Fibroblast of skin of abdomen (primary cell): ENCODE measurements at places on chromosomes 11 and 22.

GRCh38 chr11:11149671-11150459 lies 203.2 kb downstream of the CSNK2A3 start:
- DNase-seq, result no peak

DNA sequence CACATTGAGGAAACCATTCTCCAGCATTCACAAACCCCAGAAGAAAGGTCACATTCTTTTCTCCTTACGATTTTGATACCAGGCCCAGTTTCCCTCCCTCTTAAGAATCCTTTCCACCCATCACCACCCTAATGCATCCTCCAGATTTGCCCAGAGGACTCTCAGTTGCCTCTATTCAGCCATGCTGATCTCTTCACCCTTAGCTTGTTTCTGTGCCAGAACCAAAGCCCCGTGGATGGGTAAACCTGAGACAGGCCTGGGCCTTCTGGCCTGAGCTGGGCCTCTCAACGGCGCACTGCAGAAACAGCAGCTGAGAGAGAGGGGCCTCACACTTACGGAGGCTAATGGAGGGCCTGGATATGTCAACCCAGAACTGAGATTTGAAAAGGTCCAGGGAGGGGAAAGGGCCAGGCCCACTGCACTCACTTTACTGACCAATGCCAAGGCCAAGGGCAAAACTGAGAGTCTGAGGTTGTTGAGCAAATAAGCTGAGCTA lies 32.2 kb upstream of the OAF start:
- no peak for DNase-seq

DNA sequence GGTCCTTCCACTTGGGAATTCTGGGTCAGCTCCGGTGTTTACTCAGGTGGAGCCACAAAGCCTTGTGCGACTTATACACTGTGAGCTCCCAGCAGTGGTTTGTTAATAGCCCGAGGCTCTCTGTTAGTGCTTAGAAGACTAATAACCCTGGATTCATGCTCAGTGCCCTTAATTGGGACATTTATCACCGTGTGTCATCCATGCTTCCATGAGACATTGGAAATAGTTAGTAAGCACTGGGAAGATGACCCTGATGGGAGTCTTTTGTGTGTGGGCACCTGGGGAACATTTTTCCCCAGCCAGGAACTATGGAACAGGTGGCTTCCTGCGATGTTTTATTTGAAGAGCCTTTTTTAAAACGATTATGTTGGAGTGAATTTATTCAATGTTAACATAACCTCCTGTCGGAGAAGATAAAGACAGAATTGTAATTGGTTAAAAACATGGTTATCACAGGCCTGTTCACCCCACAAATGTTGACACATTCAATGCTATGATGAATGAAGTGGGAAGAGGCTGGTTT lies 188.9 kb downstream of the MYO18B start:
- no peak for DNase-seq

GRCh38 chr11:33598426-33599069 lies 102.1 kb downstream of the C11orf91 start:
- no peak for DNase-seq

GRCh38 chr11:63919267-63920125 lies 2.5 kb upstream of the RCOR2 start:
- DNase-seq, result peak; percentile 48

DNA sequence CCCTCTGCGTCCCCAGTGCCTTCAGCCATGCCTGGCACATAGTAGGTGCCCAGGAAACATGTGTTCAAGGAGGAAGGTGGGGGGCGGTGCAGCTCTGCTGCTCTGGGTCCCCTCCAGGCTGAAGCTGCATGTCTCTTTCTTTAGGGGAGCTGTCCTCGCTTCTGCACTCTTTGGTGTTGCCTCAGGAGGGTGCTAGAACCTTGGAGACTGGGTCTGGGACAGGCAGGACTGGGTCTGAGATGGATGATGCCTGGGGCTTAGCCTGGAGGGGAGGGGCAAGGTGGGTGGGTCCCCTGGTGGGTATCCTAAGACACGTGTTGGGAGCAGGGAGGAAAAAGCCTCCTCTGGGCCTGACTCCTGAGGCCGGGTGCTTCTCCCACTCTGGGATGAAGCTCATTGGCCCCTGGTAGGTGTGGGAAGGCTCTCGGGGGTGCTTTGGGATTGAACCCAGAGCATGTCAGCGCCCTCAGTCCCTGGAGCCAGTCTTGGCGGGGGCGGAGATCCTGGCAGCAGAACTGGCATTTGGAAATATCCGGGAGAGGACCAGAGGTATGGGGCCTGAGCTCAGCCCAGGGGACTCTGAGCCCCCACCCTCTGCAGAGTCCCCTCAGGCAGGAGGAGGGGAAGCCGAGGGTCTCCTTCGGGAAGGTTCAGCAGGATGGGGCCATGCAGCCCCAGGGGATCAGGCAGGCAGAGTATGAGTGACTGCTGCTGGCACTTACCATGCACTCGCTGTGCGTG lies 6.7 kb upstream of the GSTP1 start:
- no peak for DNase-seq

DNA sequence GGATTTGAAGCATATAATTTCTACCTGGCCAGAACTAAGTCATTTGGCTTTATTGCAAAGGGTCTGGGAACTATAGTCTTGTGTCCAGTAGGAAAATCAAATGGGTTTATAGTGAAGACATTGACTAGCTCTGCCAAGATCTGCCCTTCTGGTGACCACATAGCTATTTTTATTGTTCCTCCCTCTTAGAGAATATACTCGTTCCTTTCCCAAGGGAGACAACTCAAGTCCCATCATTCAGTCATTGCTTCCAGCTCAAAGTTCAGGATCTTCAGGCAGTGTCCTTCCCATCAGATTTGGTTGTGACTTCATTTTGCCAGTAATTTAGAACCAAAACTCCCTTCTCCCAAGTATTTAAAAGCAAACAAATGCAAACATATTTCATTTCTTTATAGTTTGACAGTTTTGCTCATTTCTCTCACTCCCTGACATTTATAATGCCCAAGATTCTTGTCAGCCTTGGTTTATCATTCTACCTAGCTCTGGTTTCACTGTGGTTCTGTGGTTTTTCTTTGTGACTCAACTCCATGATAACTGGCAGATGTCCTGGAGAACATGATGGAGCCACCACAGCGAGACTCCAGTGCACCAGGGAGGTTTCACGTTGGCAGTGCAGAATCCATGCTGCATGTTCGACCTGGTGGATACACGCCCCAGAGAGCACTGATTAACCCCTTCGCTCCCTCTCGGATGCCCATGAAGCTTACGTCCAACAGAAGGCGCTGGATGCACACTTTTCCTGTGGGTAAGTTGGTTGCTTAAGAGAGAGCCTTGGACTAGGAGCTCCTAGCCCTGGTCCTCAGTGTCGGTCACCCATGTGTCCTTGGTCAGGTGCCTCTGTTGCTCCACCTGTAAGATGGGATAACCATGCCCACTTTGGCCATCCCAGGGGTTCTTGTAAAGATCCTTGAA lies 64.9 kb downstream of the DEPDC5 start:
- DNase-seq, result peak; percentile 36

DNA sequence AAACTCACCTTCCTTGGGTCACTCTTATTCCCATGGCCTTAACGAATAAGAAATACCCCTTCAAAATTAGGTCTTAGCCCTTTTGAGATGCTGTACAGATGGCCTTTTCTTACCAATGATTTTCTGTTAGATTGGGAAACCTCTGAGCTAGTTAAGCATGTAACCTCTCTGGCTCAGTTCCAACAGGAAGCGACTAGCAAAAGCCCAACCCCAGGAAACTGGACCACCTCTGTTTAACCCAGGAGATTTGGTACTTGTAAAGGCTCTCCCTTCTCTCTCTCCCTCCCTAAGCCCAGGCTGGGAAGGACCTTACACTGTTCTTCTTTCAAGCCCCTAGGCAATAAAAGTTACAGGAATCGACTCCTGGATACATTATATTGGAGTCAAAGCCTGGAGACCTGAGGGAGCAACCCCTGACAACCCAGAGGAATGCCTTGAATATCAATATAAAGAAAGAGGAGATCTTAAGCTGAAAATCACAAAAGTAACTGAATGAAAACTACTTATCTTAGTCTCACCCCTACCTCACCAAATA lies 11.7 kb downstream of the APIP start:
- no peak for DNase-seq

GRCh38 chr22:35728639-35729308 lies 11.1 kb downstream of the APOL5 start:
- DNase-seq, result no peak

GRCh38 chr11:330694-331357 lies 10.2 kb upstream of the IFITM3 start:
- DNase-seq, result no peak

GRCh38 chr11:92314499-92314898 lies 89.9 kb downstream of the FAT3 start:
- no peak for DNase-seq

DNA sequence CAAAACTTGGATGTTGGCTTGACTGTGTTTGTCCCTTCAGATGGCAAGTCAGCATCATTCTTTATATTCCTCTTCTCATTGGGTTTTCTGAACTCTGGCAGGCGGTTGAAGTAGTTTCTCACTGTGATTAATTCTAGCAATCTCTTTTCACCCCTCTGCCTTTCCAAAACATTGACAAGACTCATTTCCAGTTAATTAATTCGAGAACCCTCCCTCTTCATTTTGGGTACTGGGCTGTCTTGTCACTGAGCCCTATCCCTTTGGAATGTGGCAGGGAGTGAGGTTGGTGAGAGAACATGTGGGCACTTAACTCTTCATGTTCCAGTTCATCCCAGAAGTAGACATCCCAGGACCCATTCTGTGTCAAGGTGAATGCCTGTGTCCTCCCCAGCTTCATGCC lies 133.0 kb downstream of the WNT7B start:
- DNase-seq, result no peak

- no peak for DNase-seq
Observed at GRCh38 chr22:31872209-31872608, 72.1 kb upstream of the YWHAH start.

GRCh38 chr22:28151151-28151816 lies 232.2 kb upstream of the PITPNB start:
- no peak for DNase-seq

DNA sequence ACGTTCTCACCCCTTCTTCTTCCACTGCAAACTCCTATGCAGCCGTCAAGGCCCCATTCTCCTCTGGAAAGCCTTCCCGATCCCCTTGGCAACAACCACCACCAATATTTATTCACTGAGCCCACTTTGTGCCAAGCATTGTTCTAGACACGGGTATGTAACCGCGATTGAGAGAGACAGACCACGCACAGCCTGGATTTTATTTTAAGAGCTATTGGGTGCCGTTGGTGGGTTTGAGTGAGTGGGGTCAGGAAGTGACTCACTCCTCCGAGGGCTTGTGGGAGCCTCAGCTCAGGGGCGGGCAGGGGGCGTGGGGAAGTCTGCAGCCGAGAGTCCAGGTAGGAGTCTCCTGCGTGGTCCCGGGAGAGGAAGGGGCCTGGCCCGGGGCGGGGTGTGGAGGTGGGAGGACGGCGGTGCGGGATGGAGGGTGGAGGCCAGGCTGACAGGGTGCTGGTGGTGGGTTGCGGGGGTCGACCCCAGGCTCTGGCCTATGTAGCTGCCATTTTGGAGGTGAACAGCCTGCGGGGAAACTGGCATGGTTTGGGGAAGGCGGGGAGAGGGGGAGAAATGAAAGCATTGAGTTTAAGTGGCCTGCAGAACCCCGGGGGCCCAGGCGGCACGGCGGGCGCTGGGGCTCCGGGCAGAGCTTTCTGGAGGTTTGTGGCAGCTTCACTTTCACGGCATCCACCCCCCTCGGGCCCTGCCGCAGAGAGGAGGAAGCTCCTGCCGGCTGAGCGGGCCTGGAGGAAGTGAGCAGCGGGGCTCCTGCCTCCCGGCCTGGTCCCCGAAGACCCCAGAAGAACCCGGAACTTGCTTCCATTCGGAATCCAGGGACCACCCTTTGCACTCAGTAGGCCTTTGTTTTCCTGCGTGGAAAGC lies 547 bp downstream of the PARVG start:
- DNase-seq, result no peak

GRCh38 chr11:24406980-24407379 lies 89.9 kb upstream of the LUZP2 start:
- DNase-seq, result no peak
